ENCODE measurements at places on chromosomes 11 and 22. TPM values are rescaled to one million over a fixed set of nuclear protein-coding genes. Genes with fewer than 3 reads are reported as not detected.

Gene TMA7B
- not detected for total RNA-seq

- DNase-seq: peak; percentile 42
Observed at GRCh38 chr11:58628446-58628845, 6.0 kb downstream of the CNTF start.

DNA sequence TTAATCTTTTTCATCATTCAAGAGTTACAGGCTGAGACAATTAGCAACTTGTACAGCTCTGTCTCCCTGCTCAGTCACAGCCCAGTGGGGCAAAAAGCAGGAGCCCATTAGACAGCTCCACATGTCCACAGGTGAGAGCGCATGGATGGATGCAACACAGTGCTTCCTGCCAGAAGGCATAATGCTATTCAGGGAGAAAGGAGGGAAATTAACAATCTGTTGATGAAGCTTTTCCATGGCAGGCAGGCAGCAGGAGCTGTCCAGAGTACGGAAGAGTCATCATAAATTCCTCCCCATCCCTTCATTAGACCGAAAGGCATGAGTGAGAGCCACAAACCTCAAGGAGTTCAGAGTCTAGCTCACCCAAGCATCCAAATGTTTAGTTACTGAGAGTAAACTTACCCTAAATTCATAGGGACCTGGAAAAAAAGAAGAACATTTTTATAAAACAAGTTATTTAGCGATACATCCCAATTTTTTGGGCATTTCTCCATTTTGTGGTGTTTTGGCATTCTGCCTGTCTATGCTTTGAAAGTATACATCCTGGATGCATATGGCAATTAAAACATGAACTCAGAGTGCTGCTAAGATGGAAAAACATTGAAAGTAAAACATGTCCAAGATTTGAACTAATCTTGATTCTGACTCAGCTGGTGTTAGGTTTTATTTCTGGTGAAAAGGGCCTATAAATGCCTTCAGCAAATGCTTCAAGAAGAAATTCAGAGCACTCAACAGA is 428.1 kb downstream of the OPCML start:
- DNase-seq: no peak

Gene OR5A1
- not detected for total RNA-seq

GRCh38 chr22:42286205-42286604 is 15.8 kb upstream of the TCF20 start:
- DNase-seq: no peak

Gene SLC22A25
- not detected for total RNA-seq

DNA sequence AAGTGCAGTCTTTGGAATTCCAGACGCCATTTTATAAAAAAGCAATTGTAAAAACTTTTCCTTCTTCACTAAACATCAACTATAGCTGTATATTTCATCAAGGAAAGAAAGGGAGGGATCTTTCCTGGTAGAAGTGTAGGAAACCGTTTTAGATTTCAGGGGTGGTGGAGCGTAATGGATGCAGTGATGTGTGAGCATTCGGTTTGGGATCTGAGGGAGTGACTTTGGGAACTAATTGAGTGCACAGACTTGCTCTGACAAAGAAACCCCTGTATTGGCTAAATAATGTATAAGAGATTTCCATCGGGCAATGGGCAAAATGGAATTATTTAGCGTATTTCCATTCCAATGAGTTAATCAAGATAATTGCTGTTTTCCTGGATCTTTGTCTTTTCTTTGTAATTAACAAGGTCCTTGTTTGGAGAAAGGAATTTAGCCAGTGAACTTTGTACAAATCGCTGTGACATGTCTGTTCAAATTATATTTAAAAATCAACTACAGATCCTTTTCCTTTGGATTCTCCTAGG is 125.0 kb upstream of the NARS2 start:
- no peak for DNase-seq

Gene CALCA
- total RNA-seq: not detected

DNA sequence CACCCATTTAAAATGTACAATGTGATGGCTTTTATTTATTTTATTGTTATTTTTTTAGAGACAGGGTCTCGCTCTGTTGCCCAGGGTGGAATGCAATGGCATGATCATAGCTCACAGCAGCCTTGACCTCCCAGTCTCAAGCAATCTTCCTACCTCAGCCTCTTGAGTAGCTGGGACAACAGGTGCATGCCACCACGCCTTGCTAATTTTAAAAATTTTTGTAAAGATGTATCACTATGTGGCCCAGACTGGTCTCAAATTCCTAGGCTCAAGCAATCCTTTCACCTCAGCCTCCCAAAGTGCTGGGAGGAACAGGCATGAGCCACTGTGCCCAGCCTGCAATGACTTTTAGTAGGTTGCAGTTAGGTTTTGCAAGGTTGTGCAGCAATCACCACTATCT is 14.3 kb downstream of the CLDN5 start:
- no peak for DNase-seq

Gene SLC15A3
- total RNA-seq: 1.9 TPM

Gene POTEH
- not detected for total RNA-seq

GRCh38 chr11:128691802-128692752 is 1.8 kb upstream of the FLI1 start:
- no peak for DNase-seq

Gene SCGB2A2
- total RNA-seq: not detected

- DNase-seq: no peak
Observed at GRCh38 chr11:44978961-44979331, 28.3 kb upstream of the TP53I11 start.

DNA sequence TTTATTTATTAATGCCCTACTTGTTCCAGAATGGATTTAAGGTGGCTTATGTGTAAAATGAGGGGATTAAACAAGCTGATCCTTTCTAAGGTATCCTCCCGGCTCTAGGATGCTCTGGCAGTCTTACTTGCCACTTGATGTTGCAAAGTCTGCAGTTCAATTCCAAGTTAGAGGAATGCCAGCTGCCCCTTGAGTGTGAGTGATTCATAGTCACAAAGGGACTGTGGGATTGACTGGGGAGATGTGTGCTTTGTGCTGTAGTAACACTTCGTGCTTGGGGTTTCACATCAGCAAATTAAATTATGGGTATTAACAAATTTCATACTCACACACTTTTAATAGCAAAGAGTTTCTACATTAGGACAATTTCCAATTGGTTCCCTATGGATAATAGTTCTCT is 550.8 kb upstream of the CADM1 start:
- no peak for DNase-seq

GRCh38 chr11:2132246-2132645 is 6.9 kb downstream of the IGF2 start:
- DNase-seq: no peak

Gene MUC5AC
- total RNA-seq: not detected

DNA sequence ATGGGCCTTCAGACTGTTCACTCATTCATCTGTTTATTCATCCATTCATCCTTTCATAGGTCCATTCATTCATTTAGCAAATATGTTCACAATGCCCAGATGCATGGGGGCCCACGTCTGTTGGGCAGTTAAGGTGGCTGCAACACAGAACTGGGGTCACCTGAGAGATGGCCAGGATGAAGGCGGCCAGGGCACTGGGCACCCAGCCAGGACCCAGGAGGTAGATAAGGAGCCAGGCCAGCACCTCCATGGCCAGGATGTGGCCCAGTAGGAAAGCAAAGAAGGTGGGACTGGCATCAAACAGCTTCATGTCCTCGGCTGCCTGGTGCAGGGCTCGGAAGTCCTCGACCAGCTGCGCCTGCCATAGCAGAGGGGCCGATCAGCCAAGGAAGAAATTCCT is 12.2 kb downstream of the FADS3 start:
- DNase-seq: no peak

DNA sequence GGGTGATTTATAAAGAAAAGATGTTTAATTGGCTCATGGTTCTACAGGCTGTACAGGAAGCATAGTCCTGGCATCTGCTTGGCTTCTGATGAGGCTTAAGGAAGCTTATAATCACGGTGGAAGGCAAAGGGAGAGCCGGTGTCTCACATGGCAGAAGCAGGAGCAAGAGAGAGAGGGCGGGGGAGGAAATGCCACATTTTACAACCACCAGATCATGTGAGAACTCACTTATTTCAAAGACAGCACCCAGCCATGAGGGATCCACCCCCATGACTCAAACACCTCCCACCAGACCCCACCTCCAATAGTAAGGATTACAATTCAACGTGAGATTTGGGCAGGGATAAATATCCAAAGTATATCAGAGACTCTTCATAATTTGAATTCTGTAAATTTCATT is 200.7 kb downstream of the MSANTD4 start:
- no peak for DNase-seq

DNA sequence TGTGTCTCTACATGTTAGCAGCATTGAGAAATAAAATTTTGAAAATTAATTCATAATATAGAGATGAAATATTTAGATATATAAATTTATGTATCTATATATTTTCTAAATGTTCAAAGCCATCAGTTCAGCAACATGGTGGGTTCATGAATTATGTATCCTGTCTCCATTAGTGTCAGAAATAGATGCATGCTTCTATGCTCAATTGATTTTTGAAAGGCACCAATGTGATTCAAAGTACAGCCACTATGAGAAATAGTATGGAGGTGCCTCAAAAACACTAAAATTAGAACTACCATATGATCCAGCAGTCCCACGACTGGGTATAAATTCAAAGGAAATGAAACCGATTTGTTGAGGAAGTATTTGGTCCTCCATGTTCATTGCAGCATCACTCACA is 128.6 kb upstream of the SYN3 start:
- DNase-seq: no peak

GRCh38 chr11:63535734-63536133 is 874 bp upstream of the PLAAT4 start:
- DNase-seq: no peak

Gene UBQLN3
- not detected for total RNA-seq

DNA sequence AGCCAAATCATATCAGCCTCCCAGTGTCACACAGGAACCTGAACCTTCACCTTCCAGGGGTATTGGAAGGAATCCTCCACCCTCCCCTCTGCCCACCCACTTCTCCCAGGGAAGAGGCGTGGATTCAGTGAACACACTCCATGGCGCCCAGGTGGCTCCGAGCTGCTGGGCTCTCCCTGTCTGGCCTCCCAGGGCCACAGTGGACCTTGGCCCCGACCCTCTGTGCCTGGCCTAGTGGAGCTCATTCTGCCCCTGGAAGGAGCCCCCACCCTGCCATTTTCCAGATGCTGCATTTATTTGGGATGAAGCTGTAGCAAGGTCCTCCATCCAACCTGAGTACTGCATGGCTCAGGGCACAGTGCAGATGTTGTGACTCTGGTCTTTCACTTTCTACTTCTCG is 1340.1 kb downstream of the TBC1D22A start:
- DNase-seq: no peak

DNA sequence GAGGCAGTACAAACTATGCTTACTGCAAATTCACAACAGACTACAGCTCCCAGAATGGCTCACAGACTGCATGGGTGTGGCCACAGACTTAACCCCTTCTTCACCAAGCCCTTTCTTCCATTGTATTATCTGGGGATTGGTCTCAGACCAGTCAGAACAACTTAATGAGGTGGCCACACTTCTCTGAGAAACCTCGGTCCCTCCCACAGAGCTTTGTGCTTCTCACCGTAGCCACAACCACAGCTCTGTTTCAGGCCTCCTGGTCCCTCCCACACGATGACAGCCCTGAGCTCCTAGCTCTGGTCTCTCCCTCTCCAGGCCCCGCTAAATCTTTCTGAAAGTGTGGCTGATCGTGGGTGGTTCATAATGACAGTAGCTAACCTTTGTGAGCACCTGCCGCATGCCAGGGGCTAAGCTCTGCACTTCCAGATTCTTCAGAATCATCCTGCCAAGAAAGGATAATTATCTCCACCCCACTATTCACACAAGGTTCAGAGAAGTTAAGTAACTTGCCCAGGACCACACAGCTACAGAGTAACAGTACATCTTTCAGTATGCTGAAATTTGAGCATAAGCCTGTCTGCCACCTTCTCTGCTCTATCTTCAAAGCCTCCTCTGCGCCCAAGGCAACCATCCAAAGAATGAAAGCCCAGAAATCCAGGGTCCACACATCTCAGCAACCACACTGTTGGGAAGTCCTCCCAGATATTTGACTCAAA is 5.4 kb downstream of the PDE2A start:
- no peak for DNase-seq

DNA sequence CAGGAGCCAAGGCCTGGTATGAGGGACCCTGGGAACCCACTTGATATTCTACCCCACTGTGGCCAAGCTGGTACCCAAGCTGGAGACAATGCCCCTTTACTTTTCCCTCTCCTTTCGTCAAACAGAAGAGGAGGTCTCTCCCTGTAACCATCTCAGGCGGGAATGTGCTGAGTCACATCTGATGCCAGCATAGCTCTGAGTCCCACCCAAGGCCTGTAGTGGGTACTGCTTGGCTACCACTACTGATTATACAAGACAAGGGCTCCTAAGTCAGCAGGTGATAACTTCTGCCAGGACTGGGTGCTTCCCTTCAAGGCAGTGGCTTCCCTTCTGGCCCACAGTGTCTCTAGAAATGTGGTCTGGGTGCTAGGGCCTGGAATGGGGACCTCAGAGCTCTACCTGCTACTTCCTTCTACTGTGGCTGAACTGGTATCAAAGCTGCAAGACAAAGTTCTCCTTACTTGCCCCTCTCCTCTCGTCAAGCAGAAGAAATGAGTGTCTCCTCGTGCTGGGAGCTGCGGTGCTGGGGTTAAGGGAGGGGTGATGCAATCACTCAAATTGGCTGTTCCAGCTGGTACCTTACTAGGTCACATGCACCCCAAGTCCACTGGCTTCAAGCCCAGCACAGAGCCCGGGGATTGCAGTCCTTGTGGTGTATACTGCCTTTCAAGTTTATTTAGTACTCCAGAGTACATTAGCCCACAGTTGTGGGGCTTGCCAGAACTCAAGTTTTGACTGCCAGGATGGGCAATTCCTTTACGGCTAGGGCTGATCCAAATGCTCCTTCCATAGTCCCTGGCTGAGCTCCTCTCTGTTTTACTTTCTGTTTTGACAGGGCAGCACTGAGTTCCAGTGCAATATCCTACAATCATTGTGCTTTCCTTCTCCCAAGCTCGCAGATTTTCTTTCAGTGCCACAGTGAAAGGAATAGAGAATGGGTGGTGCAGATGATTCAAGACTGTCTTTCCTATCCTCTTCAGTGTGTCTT is 419.7 kb upstream of the CNTN5 start:
- no peak for DNase-seq

GRCh38 chr11:23765682-23766252 is 731.1 kb upstream of the LUZP2 start:
- peak; percentile 79 for DNase-seq

GRCh38 chr11:12602421-12602820 is 71.8 kb upstream of the TEAD1 start:
- DNase-seq: no peak

DNA sequence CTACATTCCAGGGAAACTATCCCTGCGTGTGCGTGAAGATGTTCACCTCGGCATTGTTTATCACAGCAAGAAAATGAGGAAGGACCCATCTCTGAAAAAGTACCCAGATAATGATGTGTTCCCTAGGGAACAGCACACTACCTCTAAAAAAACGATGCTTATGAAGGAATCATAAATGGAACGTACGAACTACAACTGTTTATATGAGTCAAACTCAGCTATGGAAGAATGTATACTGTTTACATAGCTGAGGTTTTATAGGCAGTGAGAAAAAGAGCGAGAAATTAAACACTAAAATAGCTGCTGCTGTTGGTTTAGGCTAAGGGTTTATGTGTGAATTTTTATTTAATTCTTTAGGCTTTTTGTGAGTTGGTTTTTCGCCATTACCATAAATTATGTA is 48.9 kb downstream of the APOL1 start:
- DNase-seq: peak; percentile 97
